Pulmonary artery endothelial cell (primary cell): ENCODE measurements at places on chromosomes 4 and X. TPM values are rescaled to one million over a fixed set of nuclear protein-coding genes. Genes with fewer than 3 reads are reported as not detected.

DCHS2 gene
- 0.07 TPM in 1 of 2 replicates, not detected in the other for total RNA-seq

REELD1 gene
- not detected in 2 replicates for total RNA-seq

PDS5A gene
- 62.8 and 82.1 TPM in 2 replicates for total RNA-seq

OCIAD2 gene
- total RNA-seq = 152 and 206 TPM in 2 replicates

CHRDL1 gene
- not detected in 2 replicates for total RNA-seq

ASB12 gene
- total RNA-seq = not detected in 2 replicates

GSPT2 gene
- total RNA-seq = 4.8 and 6.5 TPM in 2 replicates

- DNase-seq = no peak
These were observed 71.4 kb downstream of the RGS12 start for GRCh38 chr4:3364199-3364598.

- DNase-seq = no peak
These were observed 25.1 kb upstream of the MXD4 start for GRCh38 chr4:2286904-2287593.

DNA sequence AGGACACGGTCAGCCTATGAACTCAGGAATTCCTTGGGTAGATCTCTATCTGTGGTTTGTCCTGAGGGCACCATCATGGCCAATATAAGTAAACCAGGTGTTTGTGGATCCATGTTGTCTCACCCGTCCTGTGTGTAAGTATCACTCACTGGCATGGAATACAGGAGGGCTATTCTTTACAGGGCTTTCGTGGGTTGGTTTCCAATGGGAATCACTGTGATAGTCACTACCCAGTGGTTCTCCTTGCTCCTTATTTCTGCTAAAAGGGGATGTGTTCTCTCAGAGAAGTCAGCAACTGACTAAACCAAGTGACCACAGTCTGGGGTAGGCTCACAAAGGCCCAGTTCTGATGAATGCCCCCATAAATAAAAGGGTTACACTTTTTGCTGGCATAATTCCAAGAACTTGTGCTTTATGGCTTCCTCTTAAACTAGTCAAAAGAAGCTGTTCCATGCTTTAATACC lies 236.7 kb upstream of the JADE1 start:
- no peak for DNase-seq

DNA sequence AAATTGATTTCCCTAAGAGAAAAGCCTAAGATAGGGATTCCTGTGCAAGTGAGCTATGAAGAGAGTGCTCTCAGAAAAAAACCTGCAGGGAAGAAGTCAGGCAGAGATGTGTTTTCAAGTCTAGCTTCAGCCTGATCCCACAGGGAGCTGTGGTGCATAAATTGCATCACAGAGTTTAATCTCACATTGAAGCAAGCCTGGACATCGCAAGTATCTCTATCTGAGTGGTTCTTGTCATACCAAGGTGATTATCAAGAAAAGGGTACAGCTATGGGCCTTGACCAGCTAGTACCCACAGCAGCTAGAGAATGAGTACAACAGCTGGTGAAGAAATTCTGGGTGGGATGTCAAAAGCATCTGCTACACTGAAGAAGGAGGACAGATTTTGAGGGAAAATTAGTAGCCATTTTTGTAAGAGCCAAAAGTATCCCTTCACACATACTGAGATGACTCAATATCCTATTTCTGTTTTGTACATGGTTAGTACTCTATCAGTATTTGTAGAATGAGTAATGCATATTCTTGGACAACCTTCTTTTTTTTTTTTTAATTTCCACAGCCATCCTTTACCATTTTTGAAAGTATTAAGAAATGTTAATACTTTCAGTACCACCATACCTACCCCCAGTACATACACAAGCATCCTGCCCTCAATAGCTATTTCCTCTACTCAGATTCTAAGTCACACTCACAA lies 708.9 kb downstream of the IL1RAPL1 start:
- DNase-seq = no peak

DNA sequence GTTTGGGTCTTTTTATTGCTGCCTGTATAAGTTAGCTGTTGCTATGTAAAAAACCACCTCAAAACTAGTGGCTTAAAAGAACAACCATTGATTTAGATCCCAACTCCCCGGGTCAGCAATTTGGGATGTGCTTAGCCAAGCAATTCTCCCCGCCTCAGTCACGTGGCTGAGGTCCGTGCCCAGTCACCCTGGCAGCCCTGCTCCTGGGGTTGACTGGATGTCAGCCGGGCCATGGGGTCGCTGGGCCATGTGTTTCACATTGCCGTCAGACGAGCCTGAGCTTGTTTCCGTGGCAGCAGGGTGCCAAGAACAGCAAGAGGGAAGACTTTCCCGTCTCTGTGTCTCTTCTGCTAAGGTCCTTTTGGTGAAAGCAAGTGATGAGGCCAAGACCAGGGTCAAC lies 345.7 kb upstream of the FAT1 start:
- no peak for DNase-seq

DNA sequence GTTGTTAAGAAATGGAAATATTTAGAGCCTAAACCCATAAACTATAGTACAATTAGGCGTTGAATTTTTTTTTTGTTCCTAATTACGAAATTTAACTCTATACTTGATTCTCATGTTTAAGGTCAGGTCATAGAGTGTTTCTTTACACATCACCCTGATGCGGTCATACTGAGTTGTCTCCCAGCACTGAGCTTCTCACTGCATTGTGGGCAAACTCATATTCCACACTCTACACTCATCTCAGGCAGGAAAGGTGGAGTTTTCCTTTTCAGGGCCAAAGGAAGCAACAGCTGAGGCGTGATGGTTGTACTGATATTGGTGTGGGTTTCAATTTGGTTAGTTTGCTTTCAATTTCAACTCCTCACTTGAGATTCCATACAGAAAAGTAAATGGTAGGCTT lies 75.4 kb downstream of the FAT4 start:
- no peak for DNase-seq

GRCh38 chr4:137421796-137422195 lies 110.5 kb downstream of the PCDH18 start:
- no peak for DNase-seq

DNA sequence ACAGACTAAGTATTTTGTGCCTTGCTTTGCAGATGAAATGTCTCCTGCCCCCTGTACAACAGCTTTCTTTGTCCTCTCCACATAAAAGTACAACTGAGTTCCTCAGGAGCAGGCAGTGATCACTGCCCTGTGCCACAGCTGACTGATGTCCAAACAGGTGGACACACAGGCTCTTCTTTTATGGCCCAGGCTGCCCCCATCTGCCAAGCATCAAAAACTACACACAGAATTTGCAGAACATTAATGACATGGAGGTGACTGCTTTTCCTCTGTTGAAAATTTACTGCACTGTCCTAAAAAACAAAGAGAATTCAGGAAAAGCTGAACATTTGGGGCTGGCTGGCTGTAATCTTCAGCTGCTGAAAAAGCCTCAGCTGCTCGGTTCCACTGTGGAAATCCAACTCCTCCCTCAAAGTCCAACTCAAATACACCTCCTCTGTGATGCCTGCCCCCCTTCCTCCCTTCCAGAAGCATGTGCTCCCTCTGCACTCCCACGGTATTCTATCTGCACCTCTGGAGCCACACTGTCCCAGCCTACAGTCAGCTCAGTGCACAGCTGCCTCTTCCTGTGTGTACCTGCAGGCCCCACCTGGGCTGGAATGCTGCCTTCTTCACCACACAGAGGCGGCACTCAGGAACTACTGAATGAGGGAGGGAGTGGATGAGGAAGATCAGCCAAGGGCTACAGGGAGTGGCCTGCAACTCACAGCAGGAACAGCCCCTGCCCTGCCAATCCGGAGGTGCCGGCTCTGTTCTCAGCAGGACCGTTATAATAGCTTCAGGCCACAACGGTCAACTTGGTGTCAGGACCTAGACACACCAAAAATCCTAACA lies 10.3 kb downstream of the AFAP1 start:
- DNase-seq = no peak

DNA sequence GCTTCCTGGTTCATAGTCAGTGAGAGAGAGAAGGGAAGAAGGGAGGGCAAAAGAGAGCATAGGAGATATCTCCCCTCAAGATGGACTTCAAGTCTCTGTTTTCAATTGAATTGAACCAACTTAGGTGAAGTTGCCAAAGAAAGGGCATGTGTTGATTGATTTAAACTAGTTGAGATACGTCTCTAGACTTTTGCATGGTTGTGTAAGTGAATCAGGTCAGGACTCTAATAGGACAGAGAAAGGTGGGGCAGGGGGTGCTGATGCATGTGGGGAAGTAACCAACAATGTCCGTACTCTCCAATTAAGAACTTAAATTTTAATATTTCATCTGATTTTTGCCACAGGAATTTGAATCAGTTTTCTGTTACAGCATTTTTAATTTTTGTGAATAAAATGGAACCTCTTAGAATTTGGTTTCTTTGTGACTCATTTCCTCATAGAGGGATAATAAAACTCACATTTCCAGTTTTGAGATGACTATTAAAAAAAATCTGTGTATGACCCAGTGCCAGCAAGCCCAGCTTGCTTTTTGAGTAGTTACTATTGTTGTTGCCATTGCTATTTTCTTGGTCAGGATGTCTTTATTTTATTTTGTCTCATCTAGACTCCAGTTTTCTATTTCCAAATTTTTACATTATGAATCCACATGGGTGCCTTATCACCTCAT lies 37.3 kb downstream of the SLIT2 start:
- no peak for DNase-seq
